B cell (primary cell): ENCODE measurements at places on chromosomes 7 and 10. TPM values are rescaled to one million over a fixed set of nuclear protein-coding genes. Genes with fewer than 3 reads are reported as not detected.

DNA sequence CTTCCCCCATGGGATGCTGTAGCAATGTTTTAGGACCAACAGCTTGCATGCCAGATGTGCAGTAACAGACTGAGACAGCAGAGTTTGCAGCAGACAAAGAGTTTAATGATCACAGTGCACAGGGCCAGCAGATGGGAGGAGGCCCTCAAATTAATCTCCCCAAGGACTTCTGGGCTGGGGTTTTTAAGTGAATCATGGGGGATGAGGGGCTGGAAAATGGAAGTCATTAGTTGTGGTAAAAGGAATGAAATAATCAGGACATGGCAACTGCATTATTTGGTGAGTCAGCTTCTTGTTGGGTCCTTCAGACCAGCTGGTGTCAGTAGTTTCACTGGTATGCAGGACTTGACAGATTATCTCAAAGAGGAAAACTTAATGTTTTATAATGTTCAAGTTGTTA lies 12.6 kb upstream of the NRBF2 start:
- no peaks in the 10 kb centered on the region for H3K4me1 ChIP-seq
- no peaks in the 10 kb centered on the region for H3K27me3 ChIP-seq
- H3K36me3 ChIP-seq = no peaks in the 10 kb centered on the region
- no peak for DNase-seq
- H3K27ac ChIP-seq = no peak overlapping the region

DNA sequence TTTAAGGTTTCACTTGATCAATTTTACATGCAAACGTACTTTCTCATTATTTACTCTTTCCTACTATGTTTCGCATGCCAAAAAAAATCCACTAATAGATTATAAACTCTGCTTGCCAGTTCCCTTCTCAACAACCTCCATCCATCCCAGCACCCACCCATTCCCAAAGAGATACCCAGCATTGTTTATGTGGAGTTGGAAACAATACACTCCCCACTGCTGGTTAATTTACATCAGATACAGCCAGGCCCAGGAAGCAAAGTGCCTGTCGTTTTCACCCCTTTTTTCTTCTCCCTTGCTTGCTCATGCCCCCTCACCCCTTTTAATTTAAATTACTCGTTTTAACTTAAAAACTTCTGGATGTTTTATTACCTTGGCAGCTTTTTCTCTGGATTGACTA lies 59.9 kb downstream of the HIBADH start:
- no peak overlapping the region for H3K27ac ChIP-seq
- H3K4me3 ChIP-seq = no peak overlapping the region
- DNase-seq = no peak

DNA sequence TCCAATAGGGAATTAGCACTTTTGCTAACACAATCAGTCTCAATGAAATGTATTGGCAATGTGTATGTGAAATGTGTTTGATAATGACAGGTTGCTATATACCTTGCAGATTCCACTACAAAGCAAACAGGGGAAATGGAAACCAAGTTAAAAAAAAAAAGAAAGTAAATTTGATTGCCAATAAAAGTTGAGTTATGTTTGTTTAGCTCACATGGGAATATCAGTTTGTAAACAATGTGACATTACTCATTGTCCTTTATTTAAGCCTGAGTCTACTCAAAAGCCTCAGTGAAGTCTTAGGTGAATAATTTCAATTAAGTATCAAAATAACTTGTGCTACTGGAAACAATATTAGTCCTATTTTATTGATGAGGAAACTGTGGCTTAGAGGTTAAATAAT lies 285.2 kb downstream of the CACNA2D1 start:
- DNase-seq = no peak
- H3K36me3 ChIP-seq = no peaks in the 10 kb centered on the region
- H3K27ac ChIP-seq = no peak overlapping the region

- DNase-seq = no peak
- peak overlapping the region; percentile 87 for H3K27ac ChIP-seq
- peak overlapping the region; percentile 71 for H3K4me3 ChIP-seq
- no peaks in the 10 kb centered on the region for H3K36me3 ChIP-seq
- peaks cover 66% of the 10 kb centered on the region for H3K4me1 ChIP-seq
Measured at GRCh38 chr7:77823787-77824186, 25.2 kb downstream of the PHTF2 start.

DNA sequence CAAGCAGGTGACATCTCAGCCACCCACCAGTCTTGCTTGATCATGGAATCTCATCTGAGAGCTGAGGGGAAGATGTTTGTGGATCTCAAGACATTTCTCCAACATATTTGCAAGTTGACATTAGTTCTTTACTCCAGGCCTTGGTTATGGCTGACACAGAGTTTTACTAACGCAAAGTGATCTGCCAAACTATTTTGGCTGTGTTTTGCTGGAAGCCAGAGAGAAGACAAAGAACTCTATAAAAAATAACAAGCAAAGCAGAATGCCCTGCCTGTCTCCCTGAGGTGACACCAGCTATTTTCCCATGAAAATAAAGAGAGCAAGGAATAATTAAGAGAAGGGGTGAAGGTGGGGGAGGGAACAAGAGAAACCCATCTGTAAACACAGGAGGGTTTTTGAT lies 286.4 kb downstream of the WDR11 start:
- DNase-seq = no peak
- no peaks in the 10 kb centered on the region for H3K27me3 ChIP-seq
- H3K27ac ChIP-seq = no peak overlapping the region
- no peaks in the 10 kb centered on the region for H3K36me3 ChIP-seq
- H3K4me1 ChIP-seq = no peaks in the 10 kb centered on the region
- H3K4me3 ChIP-seq = no peak overlapping the region

DNA sequence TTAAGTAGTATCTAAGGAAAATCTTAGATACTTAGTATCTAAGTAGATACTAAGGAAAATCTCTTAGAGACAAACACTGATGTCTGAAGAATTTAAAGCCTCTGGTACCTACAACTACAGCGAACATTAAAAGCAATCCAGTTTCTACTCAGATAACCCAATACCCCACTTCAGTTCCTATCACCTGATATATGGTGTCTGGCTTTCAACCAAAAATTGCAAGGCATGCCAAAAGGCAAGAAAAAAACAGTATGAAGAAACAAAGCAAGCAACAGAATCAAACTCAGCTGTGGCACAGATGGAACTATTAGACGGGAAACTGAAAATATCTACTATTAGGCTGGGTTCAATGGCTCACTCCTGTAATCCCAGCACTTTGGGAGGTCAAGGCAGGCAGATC lies 31.1 kb downstream of the ARHGAP12 start:
- no peak overlapping the region for H3K27ac ChIP-seq
- no peak for DNase-seq
- H3K4me3 ChIP-seq = no peak overlapping the region
- H3K4me1 ChIP-seq = peaks cover 5% of the 10 kb centered on the region

DNA sequence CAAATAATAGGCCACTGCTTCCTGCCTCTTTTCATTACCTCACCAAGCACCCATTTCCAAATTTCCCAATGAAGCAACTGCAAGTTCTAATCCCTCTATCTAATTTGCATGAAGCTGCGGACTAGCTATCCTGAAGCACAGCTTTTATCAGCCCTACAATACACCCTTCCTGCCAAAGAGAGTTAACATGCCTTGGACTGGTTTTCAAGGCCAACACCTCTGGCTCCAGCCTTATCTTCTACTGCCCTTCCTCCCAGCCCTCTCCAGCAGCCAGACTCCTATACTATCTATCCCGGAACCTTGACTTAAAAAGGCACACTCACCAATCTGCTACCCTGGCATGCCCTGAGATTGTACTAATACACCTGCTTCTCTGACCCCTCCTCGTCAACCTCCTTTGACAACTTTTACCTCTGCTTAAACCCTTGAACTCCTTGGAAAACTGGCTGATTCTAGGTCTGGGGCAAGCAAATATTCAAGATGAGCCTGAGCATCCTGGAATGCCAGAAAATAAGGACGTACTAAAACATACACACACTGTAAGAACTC lies 73.4 kb downstream of the SGMS1 start:
- H3K4me3 ChIP-seq = no peak overlapping the region
- H3K27me3 ChIP-seq = no peaks in the 10 kb centered on the region
- no peaks in the 10 kb centered on the region for H3K4me1 ChIP-seq

DNA sequence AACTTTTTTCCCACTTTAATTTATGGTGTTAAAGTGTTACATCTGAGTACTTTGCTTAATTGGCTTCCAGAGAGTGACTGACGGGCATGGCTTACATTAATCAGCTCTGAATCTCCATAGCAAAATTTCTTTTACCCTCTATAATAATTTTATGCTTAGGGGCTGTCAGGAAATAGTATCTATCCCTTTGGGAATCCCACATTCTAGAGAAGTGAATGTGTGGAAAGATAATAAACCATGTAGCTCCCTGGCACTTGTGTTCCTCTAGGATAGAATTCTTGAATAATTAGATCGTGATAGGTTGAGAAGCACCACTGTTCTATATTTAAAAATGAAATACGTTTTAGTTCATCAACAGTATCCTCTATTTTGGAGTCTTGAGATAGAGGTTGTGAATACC lies 89.6 kb downstream of the DNAJB9 start:
- no peaks in the 10 kb centered on the region for H3K27me3 ChIP-seq
- no peaks in the 10 kb centered on the region for H3K4me1 ChIP-seq
- no peak overlapping the region for H3K27ac ChIP-seq
- no peak for DNase-seq
- H3K36me3 ChIP-seq = no peaks in the 10 kb centered on the region
- H3K4me3 ChIP-seq = no peak overlapping the region

DNA sequence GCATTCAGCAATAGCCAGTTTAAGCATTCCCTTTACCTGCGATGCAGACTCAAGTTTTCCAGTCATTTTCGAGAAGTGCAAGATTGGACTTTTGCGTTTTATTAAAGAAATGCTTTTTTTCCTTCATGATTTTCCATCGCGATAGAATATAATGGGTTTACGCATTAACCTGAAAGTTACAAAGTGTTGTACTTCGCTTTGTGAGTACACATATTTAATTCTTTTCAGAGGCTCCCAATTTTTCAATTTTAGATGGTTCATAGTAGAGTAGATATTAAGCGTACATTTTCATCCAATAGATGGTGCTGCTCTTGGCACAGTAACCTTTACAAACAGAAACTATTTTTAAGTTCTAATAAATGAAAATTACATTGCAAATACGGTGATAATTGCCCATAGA lies 1.3 kb downstream of the PTPRZ1 start:
- DNase-seq = no peak
- no peaks in the 10 kb centered on the region for H3K36me3 ChIP-seq
- H3K27me3 ChIP-seq = peaks cover 8% of the 10 kb centered on the region
- peaks cover 5% of the 10 kb centered on the region for H3K4me1 ChIP-seq
- no peak overlapping the region for H3K27ac ChIP-seq
- no peak overlapping the region for H3K4me3 ChIP-seq

- H3K4me3 ChIP-seq = no peak overlapping the region
- peaks cover 5% of the 10 kb centered on the region for H3K4me1 ChIP-seq
- no peak overlapping the region for H3K27ac ChIP-seq
- H3K36me3 ChIP-seq = no peaks in the 10 kb centered on the region
Measured at GRCh38 chr7:98054585-98054984, 52.1 kb upstream of the LMTK2 start.

DNA sequence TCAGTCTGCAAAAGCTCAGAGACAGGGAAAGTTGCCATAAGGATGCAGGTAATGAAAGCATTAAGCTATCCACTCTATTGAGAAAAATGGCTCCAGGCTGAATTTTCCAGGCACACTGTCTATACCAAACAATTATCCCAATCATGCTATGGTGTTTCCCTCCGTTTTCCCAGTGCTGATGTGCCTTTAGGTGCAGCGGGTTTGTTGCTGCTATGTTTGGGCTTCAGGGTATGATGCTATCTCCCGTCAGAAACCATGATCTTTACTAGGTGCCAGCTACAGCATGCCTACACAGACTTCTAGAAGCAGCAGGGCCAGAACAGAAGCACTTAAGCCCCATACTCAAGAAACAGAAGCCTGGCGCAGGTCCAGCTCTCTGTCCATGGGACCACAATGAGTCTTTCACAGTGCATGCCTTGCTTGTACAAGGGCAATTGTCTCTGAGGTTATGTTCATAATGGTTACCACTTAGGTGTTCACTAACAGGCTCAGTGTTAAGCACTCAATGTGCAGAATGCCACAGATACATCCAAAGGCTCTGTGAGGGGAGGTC lies 19.4 kb downstream of the STEAP1B start:
- H3K36me3 ChIP-seq = no peaks in the 10 kb centered on the region
- H3K4me3 ChIP-seq = no peak overlapping the region
- DNase-seq = no peak
- H3K4me1 ChIP-seq = peaks cover 13% of the 10 kb centered on the region
- no peak overlapping the region for H3K27ac ChIP-seq

DNA sequence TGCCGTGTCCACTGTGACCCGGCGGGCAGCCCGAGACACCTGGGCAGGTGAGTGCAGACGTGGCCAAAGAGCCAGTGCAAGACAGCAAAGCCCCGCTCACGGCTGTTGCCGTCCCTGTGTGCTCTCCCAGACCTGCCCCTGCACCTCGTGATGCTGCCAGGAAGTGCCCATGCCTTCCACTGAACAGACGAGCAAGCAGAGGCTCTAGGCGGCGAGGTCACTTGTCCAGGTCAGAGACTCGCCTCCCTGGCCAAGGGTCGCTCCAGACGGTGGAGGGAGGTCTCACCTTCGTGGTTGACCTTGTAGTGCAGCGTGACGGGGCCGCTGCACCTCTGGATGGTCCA lies 78.2 kb upstream of the GNA12 start:
- H3K4me3 ChIP-seq = no peak overlapping the region
- no peaks in the 10 kb centered on the region for H3K27me3 ChIP-seq
- peaks cover 10% of the 10 kb centered on the region for H3K36me3 ChIP-seq
- no peaks in the 10 kb centered on the region for H3K4me1 ChIP-seq
- no peak overlapping the region for H3K27ac ChIP-seq

DNA sequence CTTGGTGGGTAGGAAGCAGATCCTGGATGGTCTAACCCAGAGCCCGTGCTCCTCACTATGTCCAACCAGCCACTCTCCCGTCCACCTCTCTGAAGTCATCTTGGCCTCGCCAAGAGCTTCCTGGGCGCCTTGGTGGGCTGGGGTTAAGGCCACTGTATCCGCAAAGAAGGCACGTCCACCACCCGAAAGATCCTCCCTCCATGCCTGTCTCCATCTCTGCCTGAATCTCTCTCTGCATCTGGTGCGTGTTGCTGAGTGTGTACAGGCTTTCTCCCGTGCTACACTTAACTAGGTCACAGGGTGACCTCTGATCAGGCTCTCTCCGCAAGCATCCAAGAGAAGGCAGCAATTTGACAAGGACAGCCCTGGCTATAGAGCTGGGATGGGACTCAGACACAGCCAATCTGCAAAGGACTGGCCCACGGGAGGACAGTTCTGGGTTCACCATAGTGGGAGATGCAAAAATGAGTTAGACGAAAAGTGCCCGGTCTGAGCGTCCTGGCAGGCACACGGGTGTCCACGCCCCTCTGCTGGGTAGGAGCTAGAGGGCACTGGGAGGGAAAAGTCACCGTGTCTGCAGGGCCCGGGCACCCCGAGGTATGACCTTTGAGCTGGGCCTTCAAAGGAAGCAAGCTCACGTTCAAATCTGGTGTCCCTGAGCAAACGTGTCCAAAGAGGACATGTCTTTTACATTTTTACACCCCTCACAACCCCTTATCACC lies 9.4 kb upstream of the RFC2 start:
- no peak for DNase-seq
- H3K36me3 ChIP-seq = no peaks in the 10 kb centered on the region
- H3K27me3 ChIP-seq = no peaks in the 10 kb centered on the region
- H3K4me1 ChIP-seq = peaks cover 7% of the 10 kb centered on the region
- H3K4me3 ChIP-seq = no peak overlapping the region
- no peak overlapping the region for H3K27ac ChIP-seq

The GPR37 gene
- total RNA-seq = not detected in 2 replicates

The GIMAP8 gene
- 0.47 and 0.78 TPM in 2 replicates for total RNA-seq

The OR13A1 gene
- 2.3 TPM in 2 replicates for total RNA-seq

The STEAP1 gene
- 0.32 TPM in 1 of 2 replicates, not detected in the other for total RNA-seq

The ZNF467 gene
- 0.32 and 0.39 TPM in 2 replicates for total RNA-seq

The CTNNA3 gene
- not detected in 2 replicates for total RNA-seq

The FIGNL1 gene
- 23.3 and 24.5 TPM in 2 replicates for total RNA-seq
